ENCODE measurements at places on chromosomes 16 and 17.

DNA sequence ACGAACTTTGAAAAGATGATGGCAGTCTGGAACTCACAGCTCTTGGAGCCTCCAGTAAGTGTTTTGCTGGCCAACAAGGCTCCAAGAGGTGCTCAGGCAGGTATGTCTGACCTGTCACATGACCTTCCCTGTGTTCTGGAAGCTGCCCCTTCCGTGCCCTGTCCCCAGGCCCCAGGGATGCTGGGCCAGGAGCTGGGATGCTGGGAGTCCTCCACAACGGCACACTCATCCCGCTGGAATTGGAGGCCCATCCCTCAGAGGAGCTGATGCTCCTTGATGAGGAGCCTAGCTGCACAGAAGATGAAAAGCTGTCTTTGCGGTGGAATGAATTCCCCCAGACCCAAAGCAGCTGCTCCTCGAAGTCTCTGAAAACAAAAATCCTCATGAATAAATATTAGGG lies 47.8 kb downstream of the HOXB1 start:
- no peak for DNase-seq

DNA sequence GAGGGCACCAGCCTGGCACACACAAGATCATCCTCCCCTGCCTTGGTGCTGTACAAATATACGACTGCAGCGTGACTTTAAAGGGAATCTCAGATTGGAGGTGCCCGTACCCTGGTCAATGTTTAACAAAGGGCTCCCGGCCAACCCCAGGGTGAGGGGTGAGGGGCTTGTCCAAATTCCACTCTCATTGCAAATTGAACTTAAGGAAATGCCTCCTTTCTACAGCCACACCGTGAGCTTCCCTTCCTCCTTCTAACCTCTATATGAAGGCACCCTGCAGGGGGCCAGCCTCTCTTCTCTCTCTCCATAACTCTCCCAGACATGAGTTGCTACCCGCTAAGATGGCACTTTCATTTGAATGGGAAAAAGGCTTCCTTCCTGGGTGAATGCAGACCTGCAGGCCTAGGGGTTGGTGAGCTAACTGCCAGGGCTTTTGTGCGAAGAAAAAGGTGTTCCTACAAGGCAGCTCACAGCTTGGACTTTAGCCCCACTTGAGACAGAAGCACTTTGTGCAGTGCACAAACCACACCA lies 76.6 kb downstream of the IRF8 start:
- no peak for DNase-seq

- DNase-seq: peak; percentile 78
Measured at GRCh38 chr16:19380328-19380727, 37.4 kb upstream of the TMC5 start.

GRCh38 chr16:58471209-58471975 lies 28.6 kb upstream of the NDRG4 start:
- no peak for DNase-seq

DNA sequence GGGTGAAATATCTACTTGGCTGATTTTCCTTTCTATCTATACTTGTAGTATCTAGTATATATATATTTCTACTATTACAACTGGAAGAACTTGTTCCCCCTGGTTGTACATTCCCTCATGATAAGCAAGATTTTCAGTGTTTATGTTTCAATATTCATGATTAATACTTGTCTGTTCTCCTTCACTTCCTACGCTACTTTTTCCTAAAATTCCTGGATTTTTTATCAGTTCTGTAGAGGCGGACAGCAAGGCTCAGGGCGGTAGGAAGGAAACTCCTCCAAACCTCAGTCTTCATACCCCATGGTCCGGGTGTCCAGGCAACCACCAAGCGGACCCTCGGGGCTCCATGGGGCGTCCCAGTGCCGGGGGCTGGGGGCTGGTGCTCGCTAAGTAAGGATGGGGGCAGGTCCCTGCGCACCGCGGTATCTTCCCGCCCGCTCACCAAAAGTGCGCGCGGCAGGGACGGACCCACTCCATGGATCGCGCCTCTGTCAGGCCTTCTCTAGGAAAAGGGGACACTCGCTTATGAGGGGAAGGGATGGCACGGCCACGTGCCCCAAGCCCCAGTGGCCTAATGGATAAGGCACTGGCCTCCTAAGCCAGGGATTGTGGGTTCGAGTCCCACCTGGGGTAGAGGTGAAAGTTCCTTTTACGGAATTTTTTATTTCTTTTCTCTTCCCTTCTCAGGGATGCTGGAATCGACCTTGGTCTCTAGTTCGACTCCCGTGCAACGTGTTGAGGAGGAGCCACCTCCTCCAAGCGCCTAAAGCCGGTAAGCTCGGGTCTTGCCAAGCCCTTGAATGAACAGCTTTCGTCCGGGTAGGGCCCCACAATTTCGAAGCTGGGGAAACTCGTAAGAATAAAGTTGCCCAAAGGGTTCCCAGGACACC lies 13.2 kb downstream of the ATP5PD start:
- peak; percentile 91 for DNase-seq

DNA sequence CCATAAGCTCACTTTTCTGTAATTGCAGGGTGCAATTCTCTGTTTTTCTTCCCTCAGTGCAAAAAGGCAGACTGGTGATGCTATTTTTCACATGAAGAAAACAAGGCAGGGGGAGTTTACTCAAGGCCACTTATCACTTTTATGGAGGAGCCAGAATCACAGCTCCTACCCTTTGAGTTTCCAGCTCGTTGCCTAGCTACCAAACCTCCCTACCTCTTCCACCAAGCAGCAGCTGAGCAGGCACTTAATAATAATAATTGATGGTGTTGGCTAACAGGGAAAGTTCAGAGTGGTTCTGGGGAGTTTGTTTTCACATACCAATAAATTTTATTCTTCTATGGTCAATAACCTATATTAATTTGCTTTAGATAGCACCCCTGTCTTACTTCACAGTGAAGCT lies 31.9 kb upstream of the MPHOSPH6 start:
- DNase-seq: no peak

GRCh38 chr16:30437511-30438046 lies 7.7 kb upstream of the DCTPP1 start:
- no peak for DNase-seq

DNA sequence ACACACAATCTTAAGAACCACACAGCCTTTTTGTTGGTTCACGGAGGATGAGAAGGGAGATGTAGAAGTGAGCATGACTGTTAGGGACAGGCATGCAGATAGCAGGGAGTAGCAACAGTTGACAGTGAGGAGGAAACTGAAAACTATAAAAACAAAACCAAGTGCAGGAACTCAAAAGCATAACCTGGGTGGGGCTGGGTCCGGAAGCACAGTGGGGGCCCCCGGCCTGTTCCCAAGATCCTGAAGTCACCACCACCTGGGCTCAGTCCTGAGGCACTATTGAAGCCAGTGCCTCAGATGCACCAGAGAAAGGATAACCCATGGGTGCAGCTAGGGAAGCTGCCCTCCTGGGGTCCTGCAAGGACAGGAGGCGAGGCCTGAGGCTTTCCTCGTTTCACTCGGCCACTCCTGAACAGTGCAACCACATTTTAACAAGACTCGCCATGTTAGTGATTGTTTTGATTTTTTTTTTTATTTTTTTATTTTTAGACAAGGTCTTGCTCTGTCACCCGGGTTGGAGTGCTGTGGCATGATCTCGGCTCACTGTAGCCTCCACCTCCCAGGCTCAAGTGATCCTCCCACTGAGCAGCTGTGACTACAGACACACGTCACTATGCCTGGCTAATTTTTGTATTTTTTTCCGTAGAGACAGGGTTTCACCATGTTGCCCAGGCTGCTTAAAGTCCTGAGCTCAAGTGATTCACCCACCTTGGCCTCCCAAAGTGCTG lies 27.7 kb upstream of the CBX4 start:
- DNase-seq: no peak
